ENCODE measurements at places on chromosomes 6 and 20. TPM values are rescaled to one million over a fixed set of nuclear protein-coding genes. Genes with fewer than 3 reads are reported as not detected.

- DNase-seq, result no peak
Measured at GRCh38 chr6:142886431-142887170, 58.4 kb downstream of the HIVEP2 start.

- DNase-seq, result no peak
Measured at GRCh38 chr6:53584726-53585125, 39.8 kb upstream of the GCLC start.

DNA sequence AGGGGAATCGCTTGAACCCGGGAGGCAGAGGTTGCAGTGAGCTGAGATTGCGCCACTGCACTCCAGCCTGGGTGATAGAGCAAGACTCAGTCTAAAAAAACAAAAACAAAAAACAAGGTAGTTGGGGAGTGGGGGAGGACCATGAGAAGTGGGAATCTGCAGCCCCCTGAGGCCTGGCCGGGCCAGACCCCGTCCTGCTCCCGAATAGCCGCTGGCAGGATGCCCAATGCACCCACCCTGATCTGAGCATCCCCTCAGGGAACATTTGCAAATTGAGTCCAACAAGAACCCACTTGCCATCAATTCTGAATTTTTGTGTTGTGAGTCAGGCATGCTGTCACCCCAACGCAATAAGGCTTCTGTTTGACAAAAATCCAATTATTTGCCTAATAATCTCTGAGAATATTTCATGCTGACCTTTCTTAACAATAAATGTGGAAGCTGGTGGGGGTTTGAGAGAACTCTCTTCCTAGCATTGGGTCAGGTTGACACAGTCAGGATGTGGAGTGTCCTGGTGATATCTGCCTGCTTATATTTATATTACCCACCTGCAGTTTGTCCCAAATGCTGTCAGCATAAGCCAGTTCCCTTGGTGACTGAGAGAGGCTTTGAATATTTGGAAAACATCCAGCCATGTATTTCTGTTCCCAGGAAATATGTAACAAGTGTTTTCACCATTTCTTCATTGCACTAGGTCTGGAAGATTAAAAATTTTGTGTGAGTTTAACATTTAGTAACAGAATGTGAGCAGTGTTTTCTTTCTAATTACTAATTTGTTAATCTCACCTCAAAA is 28.4 kb upstream of the FRMD1 start:
- DNase-seq, result no peak

DNA sequence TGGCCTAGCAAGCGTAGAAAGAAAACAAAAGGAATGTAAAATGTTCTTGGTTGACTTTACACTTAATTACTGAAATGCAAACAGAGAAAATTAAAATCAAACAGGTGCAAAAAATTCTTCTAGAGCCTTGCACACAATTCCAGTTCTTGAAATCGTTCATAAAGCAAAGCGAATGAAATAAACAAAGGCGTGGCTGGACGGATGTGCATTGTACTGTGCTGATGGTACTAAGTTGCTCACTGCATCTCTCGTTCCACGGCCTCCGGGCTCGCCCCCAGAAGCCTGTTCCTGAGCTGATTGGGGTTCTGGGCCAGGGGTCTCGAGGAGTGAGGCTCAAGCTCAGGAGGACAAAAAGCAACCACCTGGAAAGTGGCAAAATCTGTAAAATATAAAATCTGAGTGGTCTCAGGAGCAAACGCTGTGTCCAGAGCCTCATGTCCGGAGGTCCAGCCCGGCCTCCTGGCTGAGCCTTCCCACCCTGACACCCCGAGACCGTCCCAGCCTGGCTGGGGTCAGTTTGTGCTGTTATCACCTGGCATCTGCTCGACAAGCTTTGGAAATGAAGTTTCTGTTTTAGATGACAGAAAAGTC is 71.3 kb downstream of the TTLL2 start:
- DNase-seq, result no peak

DNA sequence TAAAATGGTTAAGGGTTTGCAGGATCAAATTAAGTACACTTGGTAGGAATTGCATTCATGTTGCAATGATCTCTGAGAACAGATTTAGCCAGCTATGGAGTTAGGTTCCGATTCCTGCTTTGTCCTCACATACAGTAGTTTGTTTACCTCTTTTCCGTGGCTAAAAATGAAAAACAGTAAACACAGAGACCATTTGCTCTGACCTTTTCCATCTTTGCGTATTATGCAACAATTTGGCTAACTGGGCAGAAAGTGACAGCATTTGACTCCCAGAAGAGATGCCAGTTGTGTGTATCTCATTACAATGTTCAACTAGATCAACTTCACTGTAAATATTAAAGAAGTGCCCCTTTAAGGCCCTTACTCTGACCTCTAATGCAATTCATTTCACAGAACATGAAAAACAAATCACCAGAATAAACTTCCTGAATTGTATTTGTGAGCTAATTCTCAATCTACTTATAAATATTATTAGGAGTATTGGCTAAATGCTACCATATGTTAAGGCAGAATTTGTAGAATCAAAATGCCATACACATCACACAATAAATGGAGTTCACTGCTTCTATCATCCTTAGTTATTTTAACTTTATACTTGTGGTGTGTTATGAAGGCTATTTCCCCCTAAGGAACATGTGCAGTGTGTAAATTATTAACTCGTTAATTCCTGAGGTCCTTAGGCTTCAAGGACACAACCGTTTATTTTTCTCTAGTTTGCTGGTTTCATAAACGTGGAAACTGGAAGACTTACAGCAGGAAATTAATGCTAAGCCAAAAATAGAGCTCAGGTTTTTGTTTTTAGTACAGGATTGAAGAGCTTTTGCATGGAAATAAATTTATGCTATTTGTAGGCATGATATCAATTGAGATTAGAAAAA is 380.7 kb upstream of the CITED2 start:
- no peak for DNase-seq

- DNase-seq, result no peak
Measured at GRCh38 chr6:115947966-115948541, 112.6 kb downstream of the FRK start.

DNA sequence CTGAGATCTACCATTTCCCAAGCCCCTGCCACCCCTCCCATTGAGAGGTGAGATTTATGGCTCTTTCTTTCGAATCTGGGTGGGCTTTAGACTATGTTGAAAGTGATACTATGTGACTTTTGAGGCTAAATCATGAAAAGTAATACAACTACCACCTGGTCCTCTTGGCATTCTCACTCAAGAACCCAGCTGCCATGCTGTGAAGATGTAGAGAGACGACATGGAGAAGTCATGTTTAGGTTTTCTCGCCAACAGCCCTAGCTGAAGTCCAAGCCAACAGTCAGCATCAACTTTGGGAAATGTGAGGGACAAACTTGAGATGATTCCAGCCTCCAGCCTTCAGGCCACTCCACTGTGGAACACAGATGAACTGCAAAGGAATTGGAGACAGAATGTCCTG is 108.7 kb downstream of the SCP2D1 start:
- no peak for DNase-seq

DNA sequence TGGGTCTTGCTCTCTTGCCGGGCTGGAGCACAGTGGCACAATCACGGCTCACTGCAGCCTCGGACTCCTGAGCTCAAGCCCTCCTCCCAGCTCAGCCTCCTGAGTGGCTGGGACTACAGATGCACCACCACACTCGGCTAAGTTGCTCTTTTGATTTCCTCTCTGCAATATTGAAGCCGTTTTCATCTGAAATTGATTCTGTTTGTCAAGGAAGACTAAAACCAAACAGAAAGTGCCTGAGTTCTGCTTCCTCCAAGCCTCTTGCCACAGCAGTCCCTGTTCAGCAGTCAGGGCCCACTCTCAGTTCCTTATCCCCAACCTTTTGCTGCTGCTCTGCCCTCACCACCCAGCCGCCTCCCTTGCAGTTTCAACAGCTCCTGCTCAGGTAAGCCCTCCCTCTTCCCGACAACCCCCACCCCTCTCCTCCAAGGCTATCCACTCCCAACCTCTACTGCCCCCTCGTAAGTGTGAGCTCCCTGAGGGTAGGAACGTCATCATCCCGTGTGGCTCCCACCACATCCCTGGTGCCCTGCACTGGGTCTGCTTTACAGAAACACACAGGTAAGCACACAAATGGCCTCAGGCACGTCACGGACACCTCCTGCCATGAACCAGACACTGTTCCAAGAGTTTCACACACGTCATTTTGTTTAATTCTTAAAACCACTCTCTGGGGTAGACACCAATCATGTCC is 70.7 kb upstream of the TAB2 start:
- no peak for DNase-seq

The SLC44A4 gene
- total RNA-seq, result 0.32 TPM

The KIF6 gene
- 2.7 TPM for total RNA-seq

The CAGE1 gene
- 0.03 TPM for total RNA-seq

The DYNLT2 gene
- total RNA-seq, result 4.7 TPM

All from neural progenitor cell (in vitro differentiated cells).